ENCODE measurements at places on chromosomes 7 and 10.

DNA sequence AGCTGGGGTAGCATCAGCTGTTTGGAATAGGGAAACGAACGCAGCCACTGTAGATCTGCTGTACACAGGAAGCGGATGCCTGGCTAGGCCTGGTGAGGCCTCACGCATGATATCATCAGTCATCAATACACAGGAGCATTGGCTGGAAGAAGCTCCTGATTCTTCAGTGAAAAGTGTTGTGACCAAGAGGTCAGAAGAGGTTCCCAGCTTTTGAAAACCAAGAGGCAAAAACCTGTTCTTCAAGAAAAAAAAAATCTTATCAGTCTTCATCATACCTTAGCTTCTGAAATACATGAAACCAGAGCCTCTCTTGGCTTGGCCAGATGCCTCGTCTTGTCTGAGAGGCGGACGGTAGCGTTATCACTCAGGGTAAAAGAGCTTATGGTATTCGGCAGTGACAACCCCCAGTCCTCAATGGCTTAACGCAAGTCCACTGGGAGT, 139.3 kb upstream of the TCF7L2 start:
- DNase-seq = no peak

GRCh38 chr10:119598397-119598796, 1.6 kb upstream of the TIAL1 start:
- no peak for DNase-seq

DNA sequence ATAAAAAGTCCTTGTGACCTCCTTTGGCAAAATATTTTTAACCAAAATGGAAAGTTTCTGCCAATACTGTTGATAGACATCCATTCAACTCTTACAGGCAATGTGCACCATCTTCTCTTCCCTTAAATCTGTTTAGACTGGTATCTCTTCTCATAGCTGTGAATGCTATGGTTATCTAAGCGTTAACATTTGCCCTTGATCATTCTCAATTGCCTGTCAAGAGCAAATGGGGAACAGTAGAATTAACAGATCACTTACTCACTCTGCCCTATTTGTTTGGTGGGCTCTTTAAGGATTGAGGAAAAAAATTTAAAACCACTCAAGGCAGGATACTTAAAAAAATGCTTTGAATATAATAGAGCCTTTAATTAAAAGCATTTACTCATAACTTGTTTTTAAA, 808.4 kb downstream of the NXPH1 start:
- DNase-seq = no peak

DNA sequence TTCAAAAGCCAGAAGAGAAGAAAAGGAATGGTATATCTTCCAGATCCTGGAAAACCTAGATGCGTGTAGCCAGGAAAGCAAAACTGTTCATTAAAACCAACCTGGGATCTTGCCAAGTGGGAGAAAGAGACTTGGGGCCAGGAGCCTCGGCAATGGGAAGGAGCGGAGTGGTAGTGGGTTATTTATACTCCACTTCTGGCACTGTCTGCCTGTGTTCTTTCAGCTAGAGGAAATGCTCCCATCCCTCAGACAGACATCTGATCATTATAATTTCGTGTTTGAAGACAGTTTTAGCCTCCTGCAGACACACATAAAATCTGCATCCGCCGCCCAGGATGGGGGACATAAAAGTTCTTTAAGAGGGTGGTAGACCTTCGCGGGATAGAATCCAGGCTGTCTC, 421.6 kb downstream of the RPS24 start:
- no peak for DNase-seq

- DNase-seq = no peak
Observed at GRCh38 chr10:63273577-63273976, 140.4 kb downstream of the NRBF2 start.

DNA sequence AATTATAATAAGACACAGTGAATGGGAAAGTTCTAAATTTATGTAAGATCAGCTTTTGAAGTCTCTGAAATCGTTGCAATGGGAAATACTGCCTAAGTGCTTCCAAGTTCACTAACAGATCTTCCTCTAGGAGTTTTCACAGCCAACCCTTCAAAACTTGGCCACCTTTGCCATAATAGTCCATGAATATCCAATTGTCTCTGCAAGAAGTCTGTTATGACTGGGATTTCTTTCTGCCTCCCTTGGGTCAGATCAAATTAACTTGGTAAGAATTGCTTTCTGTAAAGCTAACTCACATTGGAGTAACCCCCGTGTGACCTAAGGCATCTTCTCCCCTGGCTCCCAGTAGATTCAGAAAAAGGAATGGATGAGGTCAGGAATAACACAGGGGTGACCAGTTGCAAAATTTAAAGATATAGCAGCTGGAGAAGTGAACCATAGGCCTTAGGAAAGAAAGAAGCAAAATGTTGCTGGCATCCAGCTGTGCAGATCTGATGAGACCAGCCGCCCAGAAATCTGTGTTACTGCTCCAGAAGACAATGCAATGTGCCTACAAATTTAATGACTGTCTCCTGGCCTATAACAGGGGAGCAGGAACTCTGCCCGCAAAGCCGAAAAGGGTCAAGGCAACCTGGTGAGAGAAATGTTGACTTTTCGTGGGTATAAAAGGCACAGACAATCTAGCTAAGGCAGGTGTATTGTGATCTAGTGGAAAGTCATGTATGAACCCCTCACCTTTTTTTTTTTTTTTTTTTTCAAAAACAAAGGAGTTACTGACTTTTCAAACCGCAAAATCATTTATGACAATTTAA, 7.5 kb upstream of the OPTN start:
- no peak for DNase-seq

- DNase-seq = no peak
Observed at GRCh38 chr10:27256299-27257189, 15.9 kb upstream of the ACBD5 start.

GRCh38 chr7:13742811-13743210, 246.7 kb downstream of the ETV1 start:
- peak; percentile 63 for DNase-seq

GRCh38 chr7:67773081-67773480, 776.4 kb downstream of the TYW1 start:
- DNase-seq = no peak

- peak; percentile 50 for DNase-seq
Observed at GRCh38 chr10:101291331-101292193, 62.3 kb upstream of the LBX1 start.

DNA sequence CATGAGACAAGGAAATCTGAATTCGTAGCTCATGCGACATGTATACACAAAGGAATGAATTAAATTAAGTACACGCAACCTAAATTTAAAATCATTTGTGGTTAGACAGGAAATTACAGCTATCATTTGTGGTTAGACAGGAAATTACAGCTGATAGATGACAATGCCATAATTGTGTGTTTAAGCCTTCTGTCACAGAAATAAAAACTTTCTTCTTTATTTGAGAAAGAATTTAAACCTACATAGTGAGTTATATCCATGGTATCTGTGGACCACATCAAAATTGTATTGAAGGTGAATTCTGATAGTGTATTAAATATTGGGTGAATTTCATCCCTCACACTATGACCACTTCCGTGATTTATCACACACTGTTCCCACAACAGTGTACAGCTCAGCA, 362.9 kb downstream of the MAGI2 start:
- DNase-seq = peak; percentile 78

GRCh38 chr10:101215397-101216206, 13.7 kb downstream of the LBX1 start:
- no peak for DNase-seq

- no peak for DNase-seq
Observed at GRCh38 chr10:46014206-46014605, 16.2 kb downstream of the NCOA4 start.

DNA sequence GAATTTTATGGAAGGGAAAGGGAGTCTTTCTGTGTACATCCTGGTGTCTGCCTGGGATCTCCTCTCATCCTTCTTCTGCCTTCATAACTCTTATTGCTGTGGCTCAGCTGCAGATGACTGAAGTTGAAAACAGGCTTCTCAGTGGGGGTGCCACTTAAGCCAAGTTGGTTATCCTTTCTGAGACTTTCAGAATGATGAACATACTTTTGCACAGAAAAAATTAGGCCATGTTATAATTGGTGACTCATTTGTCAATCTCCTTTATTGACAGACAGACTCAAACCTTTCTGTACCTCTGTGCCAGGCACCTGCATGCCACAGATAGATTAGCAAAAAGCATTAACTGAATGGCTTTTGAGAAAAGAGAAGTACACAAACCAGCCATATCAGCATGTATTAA, 430.3 kb downstream of the SORCS1 start:
- no peak for DNase-seq

- DNase-seq = no peak
Observed at GRCh38 chr10:58955615-58956014, 220.8 kb upstream of the PHYHIPL start.

- no peak for DNase-seq
Observed at GRCh38 chr7:141356161-141356560, 195.0 kb upstream of the AGK start.

DNA sequence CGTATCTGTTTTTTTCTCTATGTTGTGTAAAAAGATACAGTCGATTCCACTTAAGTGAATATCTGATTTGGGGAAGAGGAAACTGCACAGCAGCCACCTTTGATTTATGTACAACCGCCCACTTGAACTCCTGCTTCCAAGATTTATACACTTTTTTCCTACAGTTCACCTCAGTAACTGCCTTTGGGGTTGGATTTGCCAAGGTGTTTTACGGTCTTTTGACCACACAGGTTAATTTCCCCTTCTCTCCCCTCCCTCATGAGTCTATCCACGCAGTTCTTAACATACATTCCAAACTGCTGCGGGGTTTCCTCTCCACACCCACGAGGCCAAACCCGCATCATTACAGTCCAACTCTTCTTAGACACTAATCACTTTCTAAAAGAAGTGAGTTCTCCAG, 277.0 kb downstream of the USP6NL start:
- no peak for DNase-seq

- DNase-seq = no peak
Observed at GRCh38 chr10:52997007-52997406, 224.4 kb upstream of the MBL2 start.

DNA sequence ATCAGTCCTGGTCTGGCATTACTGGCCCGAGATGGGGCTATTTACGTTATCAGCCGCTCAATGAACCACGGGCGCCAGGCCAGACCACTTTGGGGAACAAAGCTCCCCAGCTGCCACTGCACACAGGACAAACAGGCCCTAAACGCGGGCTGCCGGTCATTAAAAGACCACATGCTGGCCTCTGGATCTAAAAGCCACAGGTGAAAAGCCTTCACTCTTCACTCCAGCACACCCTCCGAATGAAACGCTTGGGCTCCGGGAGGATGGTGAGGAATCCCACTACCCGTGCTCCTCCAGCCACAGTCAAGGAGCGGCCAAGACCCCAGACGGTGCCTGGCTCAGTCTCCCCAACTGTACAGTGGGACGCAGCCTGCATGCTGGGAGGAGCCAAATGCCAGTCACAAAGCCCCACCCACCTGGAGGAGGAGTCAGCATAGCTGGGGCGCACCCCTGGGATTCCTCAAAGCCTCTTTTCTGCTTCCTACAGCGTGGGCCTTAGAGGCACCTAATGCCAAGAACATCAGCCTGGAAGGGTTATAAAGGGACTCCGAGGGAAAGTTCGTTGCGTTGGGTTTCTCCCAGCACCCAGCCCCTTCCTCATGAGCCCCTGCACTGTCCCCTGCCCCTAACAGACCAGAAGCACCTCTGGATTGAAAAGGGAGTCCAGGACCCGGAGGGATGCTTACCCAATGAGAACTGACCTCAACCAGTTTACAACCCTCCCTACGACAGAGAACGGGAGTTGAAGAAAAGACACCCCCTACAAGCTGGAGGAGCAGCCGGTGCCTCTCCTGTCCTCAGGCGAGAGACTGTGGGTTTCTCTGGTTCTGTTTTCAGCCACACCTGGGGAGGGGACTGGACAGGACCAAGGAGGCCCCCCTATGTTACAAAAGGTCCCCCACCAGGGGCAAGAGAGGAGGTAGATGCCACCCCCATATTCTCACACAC, 4.7 kb downstream of the PDGFA start:
- peak; percentile 89 for DNase-seq

GRCh38 chr7:31416381-31416870, 75.9 kb upstream of the NEUROD6 start:
- DNase-seq = no peak

GRCh38 chr10:114565066-114565465, 93.0 kb downstream of the ABLIM1 start:
- DNase-seq = no peak

- no peak for DNase-seq
Observed at GRCh38 chr7:85025312-85025756, 161.5 kb downstream of the SEMA3D start.

DNA sequence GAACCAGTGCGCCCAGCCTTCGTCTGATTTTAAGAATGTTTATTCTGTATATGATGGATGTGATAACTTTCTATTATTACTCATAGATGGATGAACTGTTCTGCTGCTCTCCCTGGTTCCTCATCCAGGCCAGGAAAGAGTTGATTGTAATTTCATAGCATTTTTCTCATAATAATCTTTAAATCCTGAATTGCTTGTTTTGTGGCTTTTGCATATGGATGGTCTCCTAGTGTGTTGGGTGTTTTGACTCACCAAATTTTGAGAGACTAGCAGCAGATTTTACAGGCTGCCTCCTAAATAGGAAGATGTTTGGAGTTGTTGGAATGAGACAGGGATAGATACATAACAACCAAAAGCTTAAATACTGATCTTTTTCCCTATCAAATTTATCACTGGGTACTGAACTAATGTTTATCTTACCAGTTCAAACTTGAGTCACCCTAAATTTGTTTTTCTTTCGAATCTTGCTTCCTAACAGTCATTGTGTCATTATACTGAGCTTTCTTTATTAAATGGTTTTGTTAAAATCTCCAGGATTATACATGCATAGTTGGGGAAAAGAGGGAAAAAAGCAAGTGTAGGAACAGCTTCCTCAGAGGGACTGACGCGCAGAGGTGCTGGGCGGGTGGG, 106.0 kb upstream of the GATA3 start:
- no peak for DNase-seq

GRCh38 chr10:94281654-94282053, 81.1 kb downstream of the NOC3L start:
- no peak for DNase-seq

- DNase-seq = no peak
Observed at GRCh38 chr7:152907042-152907761, 147.7 kb downstream of the ACTR3B start.

GRCh38 chr10:6197321-6197720, 5.4 kb upstream of the PFKFB3 start:
- DNase-seq = no peak

DNA sequence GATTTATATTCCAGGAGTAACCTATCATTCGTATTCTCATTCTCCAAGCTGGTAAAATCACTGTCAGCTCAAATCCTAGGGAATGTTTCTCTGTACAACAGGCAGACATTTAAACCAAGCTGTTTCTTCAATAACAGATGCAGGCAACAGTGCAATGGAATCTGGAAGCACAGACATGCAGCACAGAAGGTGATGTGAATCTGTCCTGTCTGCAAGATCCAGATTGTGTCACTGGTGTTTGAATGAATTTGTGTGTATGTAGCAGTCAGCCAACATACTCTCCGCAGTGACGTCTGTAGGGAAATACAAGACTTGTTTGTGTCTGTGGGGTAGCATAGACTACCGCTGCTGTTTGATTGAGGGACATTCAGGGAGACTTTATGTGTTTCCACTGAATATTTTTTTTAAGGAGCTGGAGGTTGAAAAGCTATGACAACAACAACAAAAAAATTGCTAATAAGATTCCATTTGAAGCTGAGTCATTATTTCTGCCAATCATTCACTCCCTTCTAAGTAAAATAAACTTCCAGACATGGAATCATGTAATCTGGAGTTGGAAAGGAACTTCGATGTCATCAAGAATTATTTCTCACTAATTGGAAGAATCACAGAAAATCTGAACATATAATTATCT, 122.9 kb upstream of the MYO3A start:
- no peak for DNase-seq

GRCh38 chr10:98028168-98028770, 2.2 kb downstream of the CRTAC1 start:
- peak; percentile 59 for DNase-seq

All from SW480 (cell line).